Liver (tissue), 10 donors: ENCODE measurements at places on chromosomes 1 and 21. TPM values are rescaled to one million over a fixed set of nuclear protein-coding genes. Genes with fewer than 3 reads are reported as not detected.

The OR2W3 gene
- 13.4 TPM for total RNA-seq

The CD1D gene
- total RNA-seq = 1.1 TPM

The PTCH2 gene
- 0.14 TPM for total RNA-seq

The NPL gene
- 47.3 TPM for total RNA-seq

The BRDT gene
- total RNA-seq = not detected

The LRRC7 gene
- 0.33 TPM for total RNA-seq

The F3 gene
- total RNA-seq = 2.7 TPM

- DNase-seq = no peak
Measured at GRCh38 chr1:9990944-9991343, 6.1 kb upstream of the RBP7 start.

DNA sequence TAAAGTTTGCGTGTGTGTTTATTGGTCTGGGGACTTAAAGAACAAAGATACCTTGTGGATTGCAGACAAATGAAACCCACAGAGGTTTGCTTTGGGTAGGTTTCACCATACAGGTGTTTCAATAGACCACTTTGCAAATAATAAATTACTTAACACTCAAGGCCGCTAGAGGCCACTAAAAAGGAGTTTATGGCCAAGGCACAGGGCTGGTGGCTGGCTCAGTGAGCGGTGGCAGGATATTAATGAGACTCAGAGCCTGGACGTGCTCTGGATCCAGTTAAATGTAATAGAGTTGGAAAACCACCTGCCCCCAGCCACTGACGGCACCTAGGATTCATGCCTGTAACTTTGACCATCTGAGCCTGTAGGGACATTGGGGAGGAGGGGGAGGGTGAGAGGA lies 44.5 kb downstream of the LRRC38 start:
- DNase-seq = no peak

DNA sequence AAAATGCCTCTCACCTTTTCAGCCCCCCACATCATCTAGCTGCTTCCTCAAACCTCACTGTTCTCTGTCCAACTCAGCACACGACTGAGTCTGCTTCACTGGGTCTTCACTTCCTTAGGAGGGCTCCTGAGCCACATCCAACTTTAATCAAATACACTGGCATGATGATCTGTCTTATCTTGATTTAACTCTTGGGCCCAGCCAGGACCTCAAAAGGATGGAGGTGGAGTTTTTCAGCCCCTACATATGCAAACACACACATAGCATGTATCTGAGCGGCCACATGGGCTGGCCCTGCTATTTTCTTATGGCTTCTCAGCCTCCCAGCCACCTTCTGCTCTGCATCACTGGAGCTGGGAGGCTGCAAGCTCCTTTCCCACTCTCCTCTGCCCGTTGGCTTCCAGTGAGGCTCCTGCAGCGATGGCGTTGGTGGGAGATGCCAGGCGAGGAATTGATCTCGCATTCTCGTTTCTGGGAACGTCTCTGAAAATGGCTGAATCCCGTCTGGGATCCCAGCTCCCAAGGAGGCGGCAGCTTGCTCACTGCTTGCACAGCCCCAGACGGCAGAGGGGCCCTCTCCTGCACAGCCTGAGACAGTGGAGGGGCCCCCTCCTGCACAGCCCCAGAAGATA lies 1.8 kb upstream of the PRXL2B start:
- DNase-seq = no peak

- DNase-seq = no peak
Measured at GRCh38 chr1:221724931-221725605, 16.8 kb downstream of the DUSP10 start.

GRCh38 chr21:35953597-35953996 lies 106.7 kb downstream of the SETD4 start:
- no peak for DNase-seq

- DNase-seq = no peak
Measured at GRCh38 chr1:214550857-214551435, 456 bp downstream of the PTPN14 start.

- no peak for DNase-seq
Measured at GRCh38 chr1:197695961-197696360, 79.3 kb downstream of the DENND1B start.

DNA sequence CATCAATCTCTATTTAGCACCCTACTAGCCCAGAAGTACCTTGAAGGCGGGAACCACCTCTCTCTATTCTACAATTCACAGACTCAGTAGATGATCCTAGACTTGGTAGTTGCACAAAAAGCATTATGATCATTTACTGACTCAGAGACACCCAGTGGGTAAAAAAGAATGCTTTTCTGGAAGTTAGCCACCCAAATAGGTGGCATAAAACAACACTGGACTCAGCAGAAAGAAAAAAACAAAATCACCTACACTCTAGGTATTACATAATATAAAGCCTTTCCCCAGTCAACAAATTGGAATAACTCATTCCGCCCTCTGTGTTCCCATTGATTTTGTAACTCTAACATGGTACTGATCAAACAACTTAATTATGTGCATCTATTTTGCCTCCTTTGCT lies 126.3 kb downstream of the PTPN14 start:
- DNase-seq = no peak

GRCh38 chr1:31122741-31123140 lies 57.2 kb upstream of the PUM1 start:
- DNase-seq = no peak

DNA sequence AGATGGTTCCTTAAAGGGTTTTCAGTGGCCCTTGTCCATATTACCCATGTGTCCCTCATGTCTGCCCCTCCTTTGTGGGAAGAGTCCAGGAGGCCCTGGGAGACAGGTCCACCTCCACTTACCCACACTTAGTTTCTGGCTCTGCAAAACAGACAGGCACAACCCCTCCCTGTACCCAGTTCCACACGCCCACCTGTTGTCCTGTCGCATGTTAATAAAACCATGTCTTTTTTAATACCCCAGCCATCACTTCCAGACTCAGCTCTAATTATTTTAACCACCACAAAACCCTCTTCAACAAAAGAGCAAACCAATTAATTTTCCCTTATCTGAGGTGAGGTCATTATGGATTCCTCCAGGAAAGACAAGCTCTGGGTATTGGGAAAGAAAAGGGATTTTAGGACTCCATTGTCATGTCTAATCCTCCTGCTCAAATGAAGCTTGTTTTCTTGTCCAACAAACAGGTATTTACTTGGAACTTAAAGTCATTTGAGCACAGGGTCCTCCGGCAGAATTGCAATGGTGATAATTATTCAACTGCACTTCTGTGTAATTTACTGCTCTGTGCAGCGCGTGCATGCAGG lies 68.9 kb downstream of the CCDC185 start:
- DNase-seq = no peak

- DNase-seq = no peak
Measured at GRCh38 chr1:8134546-8135235, 108.6 kb upstream of the ERRFI1 start.

- DNase-seq = no peak
Measured at GRCh38 chr1:207239874-207240273, 81.6 kb upstream of the CD55 start.

- DNase-seq = no peak
Measured at GRCh38 chr1:61808968-61809367, 66.7 kb downstream of the PATJ start.

GRCh38 chr1:218163371-218163770 lies 121.7 kb upstream of the RRP15 start:
- no peak for DNase-seq

GRCh38 chr1:172246521-172247390 lies 173.7 kb upstream of the C1orf105 start:
- no peak for DNase-seq

DNA sequence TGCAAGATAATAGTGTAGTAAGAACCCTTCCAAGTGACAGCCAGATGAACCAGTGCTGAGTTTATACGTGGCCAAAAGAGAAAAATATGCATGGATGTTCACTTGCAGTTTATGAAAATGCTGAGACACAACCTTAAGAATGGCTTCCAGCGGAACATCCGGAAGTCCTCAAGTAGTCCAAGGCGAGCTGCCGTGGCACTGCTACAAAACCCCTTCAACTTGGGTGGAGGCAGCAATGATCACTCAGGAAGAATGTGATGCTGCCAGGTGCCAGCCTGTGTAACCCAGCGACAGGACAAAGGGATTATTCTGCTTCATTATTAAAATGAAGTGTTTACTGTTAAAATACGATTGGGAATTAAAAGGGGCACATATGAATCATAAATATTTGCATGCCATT lies 179.6 kb downstream of the RUNX1 start:
- no peak for DNase-seq

DNA sequence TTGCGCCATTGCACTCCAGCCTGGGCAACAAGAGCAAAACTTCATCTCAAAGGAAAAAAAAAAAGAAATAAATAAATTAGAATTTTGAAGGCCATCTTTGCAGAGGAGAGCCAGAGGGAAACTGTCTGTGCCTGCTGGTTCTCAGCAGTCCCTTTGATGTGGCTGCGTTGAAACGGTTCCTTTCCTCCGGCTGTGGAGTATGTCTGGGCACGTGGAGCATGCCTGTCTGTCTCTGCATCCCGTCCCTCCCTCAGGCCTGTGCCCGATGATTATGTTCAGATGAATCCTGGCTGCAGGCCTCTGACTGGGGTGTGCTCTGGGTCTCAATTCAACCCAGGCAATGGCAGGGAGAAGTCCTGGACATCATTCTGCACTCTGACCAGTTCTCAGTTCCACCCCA lies 33.4 kb downstream of the KIAA1614 start:
- no peak for DNase-seq

GRCh38 chr1:147626739-147627138 lies 43.6 kb downstream of the ACP6 start:
- DNase-seq = no peak
